D721Med (cell line): ENCODE measurements at places on chromosomes 16 and 17.

DNA sequence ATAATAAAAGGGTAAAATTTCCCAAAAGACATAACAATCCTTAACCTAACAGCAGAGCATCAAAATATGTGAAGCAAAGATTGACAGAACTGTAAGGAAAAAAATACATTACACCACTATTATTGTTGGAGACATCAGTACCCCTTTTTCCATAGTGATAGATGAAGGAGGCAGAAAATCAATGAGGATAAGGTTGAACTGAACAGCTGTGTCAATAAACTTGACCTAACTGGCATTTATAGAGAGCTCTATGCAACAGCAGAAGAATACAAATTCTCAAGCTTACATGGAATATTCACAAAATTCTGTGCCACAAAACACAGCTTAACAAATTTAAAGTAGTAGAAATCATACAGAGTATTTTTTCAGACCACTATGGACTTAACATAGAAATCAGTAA lies 195.0 kb upstream of the ELAC2 start:
- DNase-seq, result no peak

- DNase-seq, result peak; percentile 32
Observed at GRCh38 chr17:44266402-44267164, 1.4 kb downstream of the SLC4A1 start.

- DNase-seq, result no peak
Observed at GRCh38 chr16:82541103-82541502, 85.7 kb upstream of the CDH13 start.

GRCh38 chr16:75025761-75026160 lies 26.9 kb downstream of the ZNRF1 start:
- DNase-seq, result no peak

GRCh38 chr16:6122401-6122800 lies 1024.8 kb upstream of the EEF2KMT start:
- DNase-seq, result no peak

DNA sequence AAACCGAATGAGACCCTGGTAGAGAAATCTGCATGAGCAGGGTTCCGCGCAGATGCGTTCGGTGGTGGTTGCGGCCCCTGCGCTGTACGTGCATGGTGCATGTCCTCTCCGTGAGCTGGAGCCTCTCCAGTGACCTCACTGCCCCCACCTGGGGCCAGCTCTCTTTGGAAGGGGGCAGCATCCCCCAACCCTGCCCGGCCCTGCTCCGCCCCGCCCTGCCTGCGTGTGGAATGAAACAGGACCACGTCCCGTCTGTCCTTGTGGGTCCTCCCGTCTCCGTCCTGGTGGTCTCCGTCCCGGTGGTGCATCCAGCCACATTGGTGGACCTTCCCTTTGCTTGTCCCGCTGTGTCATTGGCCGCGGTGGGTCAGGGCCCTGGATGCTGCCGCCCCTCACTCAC lies 84.9 kb downstream of the AMFR start:
- no peak for DNase-seq

- DNase-seq, result no peak
Observed at GRCh38 chr17:35129154-35129972, 7.9 kb downstream of the FNDC8 start.

DNA sequence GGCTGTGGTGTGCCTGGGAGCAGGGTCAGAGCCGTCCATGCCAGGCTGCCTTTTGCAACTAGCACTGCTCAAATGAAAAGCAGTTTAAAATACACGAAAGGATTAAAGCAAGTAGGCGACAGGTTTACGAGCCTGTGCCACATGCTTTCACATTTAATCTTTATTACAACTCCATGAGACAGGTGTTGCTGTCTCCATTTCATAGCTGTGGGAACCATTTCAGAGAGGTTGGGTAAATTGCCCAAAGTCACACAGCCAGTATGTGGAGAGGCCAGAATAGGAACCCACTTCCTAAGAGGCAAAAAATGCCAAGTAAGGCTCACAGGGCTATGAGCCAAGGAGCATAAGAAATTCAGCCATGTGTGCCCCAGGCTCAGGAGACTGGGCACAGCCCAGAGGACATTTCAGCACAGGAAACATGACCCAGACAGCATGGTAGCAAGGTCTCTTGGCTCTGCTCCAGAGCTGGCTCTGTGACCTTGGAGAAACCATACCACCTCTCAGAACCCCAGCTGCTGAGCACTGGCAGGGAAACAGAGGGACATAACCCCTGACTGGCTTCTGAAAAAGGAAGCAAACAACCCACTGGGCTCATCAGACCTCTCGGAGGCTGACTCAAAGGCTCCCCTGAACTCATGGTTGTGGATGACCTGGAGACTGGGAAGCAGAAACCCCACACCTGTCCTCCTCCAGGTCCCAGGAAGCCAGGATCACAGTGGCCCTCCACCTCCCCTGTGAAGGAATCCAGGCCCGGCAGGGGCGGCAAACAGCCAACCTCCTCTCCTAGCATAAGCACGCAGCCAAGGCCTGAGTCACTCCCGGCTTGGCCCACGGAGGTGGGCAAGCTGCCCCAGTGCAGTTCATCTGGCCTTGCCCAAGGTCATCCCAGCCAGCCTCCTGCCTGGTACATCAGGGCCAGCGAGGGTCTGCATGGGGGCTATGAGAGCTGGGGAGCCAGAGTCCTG lies 40.3 kb upstream of the MRPS23 start:
- DNase-seq, result no peak

DNA sequence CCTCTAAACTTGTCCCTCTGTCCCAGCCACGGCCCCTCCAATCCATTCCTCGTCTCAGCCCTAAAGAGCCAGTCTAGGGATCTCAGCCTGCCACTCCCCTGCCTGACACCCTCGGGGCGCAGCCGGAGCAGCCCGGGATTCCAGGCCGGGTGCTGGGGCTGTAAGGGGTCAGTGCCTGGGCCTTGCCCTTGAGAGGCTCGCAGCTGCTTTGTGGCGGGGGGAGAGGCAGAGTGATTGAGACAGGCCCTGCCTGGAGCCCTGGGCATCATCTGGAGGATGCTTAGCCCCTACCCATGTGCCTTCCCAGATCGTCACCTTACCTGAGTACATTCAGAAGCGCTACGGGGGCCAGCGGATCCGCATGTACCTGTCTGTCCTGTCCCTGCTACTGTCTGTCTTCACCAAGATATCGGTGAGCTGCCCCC lies 8.3 kb downstream of the SLC5A10 start:
- no peak for DNase-seq

GRCh38 chr17:48457080-48457836 lies 27.2 kb upstream of the SKAP1 start:
- DNase-seq, result no peak

DNA sequence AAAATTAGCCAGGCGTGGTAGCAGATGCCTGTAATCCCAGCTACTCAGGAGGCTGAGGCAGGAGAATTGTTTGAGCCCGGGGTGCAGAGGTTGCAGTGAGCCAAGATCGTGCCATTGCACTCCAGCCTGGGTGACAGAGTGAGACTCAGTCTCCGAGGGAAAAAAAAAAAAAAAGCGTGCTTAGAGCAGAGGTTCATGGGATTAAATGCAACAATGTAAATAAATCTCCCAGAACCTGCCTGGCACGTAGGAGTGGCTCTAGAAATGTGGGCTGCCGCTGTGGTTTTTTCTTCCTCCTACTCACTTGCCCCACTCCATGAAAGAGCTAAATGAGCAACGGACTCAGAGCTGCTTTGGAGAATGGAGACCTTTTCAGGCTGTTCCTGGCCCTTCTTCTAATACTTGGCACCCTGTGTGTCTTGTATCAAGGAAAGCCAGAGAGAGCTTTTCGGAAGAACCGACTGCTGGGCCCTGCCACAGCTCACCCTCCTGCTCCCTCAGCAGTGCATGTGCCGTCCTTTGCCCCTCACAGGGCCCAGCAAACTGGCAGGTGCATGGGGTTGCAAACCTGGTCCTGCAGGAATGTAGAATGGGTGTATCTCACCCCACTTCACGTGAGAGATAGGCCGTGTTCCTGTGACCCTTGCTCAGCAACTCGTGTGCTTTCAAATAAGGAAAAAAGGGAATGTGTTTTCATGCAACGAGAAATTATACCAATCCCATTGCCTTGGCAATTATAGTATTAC lies 52.0 kb downstream of the LDHD start:
- DNase-seq, result no peak
